ENCODE measurements at places on chromosomes 1 and 21. TPM values are rescaled to one million over a fixed set of nuclear protein-coding genes. Genes with fewer than 3 reads are reported as not detected.

Gene ANGPTL7
- 0.41 TPM for total RNA-seq

DNA sequence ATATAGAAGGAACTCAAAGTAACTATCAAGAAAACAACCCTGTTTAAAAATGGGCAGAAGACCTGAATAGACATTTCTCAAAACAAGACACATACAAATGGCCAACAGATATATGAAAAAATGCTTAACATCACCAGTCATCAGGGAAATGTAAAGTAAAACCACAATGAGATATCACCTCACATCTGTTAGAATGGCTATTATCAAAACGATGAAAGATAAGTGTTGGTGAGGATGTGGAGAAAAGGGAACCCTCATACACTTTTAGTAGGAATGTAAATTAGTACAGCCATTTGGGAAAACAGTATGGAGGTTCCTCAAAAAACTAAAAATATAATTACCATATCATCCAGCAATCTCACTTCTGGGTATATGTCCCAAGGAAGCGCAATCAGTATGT lies 3.0 kb downstream of the CTSS start:
- DNase-seq = no peak

GRCh38 chr1:109027841-109028240 lies 14.1 kb downstream of the WDR47 start:
- no peak for DNase-seq

Gene PTGS2
- total RNA-seq = 2.4 TPM

Gene FAM72C
- total RNA-seq = 1.2 TPM

Gene VHLL
- 0.82 TPM for total RNA-seq

DNA sequence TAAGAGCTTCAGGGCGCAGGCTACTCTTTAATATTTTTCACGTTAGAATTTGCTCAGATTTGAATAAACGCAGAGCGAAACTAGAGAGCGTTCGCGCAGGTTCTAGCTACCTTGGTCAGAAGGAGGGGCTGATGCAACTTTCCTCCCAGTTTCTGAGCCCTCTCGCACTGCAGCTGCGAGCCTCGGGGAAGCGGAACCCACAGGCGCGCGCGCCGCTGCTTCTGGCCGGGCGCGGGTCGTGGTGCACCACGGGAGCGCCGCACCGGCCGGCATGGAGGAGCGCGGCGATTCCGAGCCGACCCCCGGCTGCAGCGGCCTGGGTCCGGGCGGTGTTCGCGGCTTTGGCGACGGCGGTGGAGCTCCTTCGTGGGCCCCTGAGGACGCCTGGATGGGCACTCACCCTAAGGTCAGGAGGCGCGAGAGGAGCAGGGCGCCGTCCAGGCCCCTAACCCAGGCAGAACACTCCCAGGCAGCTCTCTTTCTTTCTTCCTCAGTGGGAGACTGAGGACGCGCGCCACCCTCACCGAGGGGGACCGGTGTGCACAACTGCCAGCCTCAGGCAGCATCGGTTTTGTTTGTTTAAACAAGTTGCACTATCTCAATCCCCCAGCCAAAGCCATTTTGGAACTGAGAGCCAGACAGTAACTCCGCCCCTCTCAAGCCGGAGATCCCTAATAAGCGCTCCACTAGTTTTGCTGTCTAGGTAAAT lies at the start of gene TSEN15:
Gene TSEN15 (plus strand): TSS at position 246 of the 709 bp plus-strand sequence. CDS start 26 bp downstream, at position 272.
- peak; percentile 70 for DNase-seq

DNA sequence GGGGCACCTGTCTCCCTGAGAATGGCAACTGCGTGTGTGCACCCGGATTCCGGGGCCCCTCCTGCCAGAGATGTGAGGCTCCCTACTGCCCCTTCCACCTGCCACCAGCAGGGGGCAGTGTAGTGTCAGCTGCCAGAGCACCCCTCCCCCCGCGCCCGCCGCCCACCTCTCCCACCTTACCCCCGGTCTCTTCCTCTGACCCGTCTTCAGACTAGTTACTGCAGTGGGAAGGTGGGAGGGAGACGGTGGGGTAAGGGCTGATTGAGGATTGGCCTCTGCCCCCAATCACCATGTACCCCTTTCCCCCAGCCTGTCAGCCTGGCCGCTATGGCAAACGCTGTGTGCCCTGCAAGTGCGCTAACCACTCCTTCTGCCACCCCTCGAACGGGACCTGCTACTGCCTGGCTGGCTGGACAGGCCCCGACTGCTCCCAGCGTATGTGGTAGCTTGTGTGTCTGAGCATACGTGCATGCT lies 10.1 kb upstream of the LRRC71 start:
- peak; percentile 63 for DNase-seq

DNA sequence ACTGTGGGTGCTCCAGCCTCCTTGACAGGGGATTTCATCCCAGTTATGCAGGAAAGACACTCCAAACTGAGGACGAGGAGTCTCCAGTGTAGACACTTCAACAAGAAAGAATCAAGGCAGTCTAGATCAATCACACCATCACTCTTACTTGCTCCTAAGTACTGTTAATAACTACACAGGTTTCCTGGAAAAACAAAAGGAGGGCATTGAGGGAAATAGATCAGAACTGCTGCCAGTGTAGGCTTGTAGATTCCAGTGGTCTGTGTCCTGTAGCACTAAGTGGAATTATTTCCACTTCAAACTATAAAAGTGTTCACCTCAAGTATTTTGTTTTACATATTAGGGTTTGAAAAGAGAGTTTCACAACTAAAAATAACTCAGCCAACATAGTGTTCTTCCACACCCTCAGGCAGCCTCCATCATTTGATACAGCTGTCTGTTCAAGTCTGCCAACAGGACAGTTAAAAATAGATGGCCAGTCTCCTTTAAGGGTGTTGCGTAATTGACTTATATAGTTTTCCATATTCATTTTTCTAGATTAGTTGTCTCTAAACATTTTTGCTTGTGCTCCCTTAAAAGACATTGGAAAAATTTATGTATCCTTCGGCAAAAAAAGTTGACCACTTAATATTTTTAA lies 32.0 kb upstream of the AGL start:
- DNase-seq = no peak

GRCh38 chr1:61808968-61809367 lies 66.7 kb downstream of the PATJ start:
- DNase-seq = no peak

DNA sequence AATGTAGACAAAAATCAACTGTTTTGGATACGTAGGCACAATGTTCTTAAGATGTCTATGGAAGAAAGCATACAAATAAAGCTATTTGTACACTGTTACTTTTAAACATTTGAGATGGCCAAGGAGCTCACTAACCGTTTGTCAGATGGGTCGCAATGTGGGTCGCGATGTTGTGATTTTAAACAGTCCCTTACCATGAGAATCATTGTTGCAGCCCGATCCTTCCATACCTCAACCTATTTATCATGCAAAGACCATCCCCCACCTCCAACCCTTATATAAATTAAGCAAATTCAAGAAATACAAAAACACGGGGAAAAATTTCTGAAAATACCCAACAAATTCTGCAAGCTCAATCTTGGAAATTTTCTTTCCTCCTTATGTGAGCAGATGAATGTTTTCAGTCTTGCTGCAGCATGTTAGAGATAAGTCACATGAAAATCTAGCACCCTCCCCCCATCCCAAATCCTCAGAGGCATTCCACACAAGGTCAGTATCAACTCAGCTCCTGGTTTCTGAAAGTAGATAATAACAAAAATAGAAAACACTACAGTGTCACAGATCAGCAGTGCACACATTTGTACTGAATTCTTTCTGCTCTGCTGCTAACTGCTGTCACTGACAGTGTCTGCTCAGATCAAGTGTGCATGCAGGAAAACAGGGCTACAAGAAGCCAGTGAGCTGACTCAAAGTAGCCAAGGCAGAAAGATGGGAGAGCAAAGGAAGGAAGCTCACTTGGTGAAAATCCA lies 92.9 kb upstream of the TTC39A start:
- DNase-seq = no peak

DNA sequence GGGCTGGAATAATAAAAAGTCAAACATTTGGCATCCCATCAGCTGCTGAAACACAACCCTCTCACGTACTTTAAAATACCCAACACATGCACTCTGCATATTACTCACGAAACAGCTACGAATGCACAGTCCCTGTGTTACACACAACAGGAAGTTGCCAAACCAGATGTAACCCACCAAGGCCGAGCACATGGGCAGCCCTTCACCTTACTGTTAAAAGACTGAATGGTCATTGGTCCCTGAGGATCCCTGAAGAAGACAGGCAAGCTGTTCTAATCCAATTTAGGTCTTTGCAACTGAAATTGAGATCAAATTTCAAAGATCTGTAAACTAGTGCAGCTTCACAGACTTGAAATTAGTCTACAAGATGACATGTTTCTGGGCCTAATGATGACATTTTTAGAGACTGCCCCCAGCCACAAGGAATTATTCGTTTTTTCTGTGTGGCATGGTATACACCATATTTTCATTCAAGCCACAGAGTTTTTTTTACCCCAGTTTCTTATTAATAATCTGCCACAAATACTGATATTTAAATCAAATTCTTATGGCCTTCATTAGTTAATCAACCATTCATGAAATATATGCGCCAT lies 25.6 kb upstream of the IER5 start:
- DNase-seq = no peak

GRCh38 chr1:243582326-243582725 lies 267.7 kb downstream of the AKT3 start:
- no peak for DNase-seq

DNA sequence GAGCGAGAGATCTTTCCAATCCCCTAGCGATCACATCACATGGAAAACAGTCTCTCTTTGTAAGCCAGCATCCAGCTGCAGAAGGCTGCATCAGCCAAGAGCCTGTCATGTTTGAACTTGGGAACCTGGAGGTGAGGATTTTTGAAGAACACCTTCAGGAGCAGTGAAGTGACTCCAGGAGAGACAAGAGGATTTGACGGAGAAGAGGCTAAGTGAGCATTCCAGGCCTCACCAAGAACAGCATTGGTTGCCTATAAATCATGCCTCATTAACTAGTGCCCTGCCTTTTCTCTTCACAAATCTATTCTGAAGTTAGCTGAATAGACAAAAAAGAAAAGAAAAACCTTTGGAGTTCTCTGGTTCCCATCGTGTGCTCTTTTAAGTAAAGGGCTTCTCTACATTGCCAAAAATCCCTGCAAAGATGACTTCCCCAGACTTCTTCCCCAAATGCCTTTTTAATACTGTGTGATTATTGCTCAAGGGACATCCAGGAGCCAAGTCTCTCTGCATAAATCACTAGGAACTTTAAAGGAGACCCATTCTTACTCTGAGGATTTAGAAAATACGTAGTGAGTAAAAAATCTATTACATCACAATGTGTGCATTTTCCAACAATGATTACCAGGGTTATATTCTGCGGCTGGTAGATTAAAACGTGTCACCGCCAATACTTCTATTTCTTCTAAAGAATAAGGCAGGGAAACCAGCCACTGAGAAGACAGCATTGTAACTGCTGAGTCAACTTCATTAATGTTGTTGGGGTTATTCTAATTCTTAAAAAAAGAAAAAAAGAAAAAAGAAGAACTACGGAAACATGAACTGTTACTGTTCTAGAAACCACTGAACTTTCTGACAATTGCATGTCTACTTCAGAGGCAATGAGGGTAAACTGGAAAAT lies 95.2 kb downstream of the KIF14 start:
- DNase-seq = no peak

GRCh38 chr1:119351997-119352396 lies 16.6 kb upstream of the HAO2 start:
- DNase-seq = no peak

Data from frontal cortex (tissue), 4 donors.